A549 treated with GW870086 at 1 μM for 4 hours (cell line): ENCODE measurements at places on chromosomes 11 and 22. TPM values are rescaled to one million over a fixed set of nuclear protein-coding genes. Genes with fewer than 3 reads are reported as not detected.

Gene CASP12
- total RNA-seq = not detected in 5 replicates

Gene FGF19
- 0.09 to 0.13 TPM (median 0.10 TPM) in 5 replicates for total RNA-seq

Gene SCGB1D2
- total RNA-seq = not detected in 5 replicates

Gene NRGN
- total RNA-seq = 6.1 to 11.4 TPM (median 9.6 TPM) in 5 replicates

Gene UBQLN3
- total RNA-seq = not detected in 5 replicates

Gene CPT1A
- 27.3 to 31.7 TPM (median 30.9 TPM) in 5 replicates for total RNA-seq

Gene SESN3
- total RNA-seq = 0.06 to 0.22 TPM (median 0.10 TPM) in 5 replicates

Gene OR8K3
- not detected in 5 replicates for total RNA-seq

Gene LINC01488
- total RNA-seq = not detected in 5 replicates

Gene SLC29A2
- total RNA-seq = 3.5 to 5.7 TPM (median 5.3 TPM) in 5 replicates

Gene ESAM
- 12.0 to 17.2 TPM (median 13.7 TPM) in 5 replicates for total RNA-seq

Gene BIK
- total RNA-seq = 1.4 to 2.0 TPM (median 1.5 TPM) in 5 replicates

Gene MUC2
- 0.07 to 0.24 TPM (median 0.11 TPM) in 5 replicates for total RNA-seq

Gene PTPN5
- total RNA-seq = 0.17 TPM in 1 of 5 replicates, not detected in the others

Gene OR2AT4
- total RNA-seq = not detected in 5 replicates

Gene OR6A2
- total RNA-seq = not detected in 5 replicates

Gene KCNJ11
- total RNA-seq = 1.1 to 1.8 TPM (median 1.4 TPM) in 5 replicates

Gene OSBP2
- total RNA-seq = 8.9 to 11.4 TPM (median 9.8 TPM) in 5 replicates

Gene OR52H1
- total RNA-seq = not detected in 5 replicates

Gene DDI1
- not detected in 5 replicates for total RNA-seq

Gene ACP2
- total RNA-seq = 21.5 to 31.5 TPM (median 22.8 TPM) in 5 replicates

Gene TRIM66
- 1.5 to 2.7 TPM (median 1.6 TPM) in 5 replicates for total RNA-seq

Gene PAK1
- 19.7 to 24.1 TPM (median 22.6 TPM) in 5 replicates for total RNA-seq

Gene TSGA10IP
- not detected in 5 replicates for total RNA-seq

Gene ZBTB44
- 4.6 to 7.6 TPM (median 6.8 TPM) in 5 replicates for total RNA-seq
